ENCODE measurements at places on chromosomes 3 and 15.

- DNase-seq: no peak
Observed at GRCh38 chr3:153355559-153355958, 193.5 kb downstream of the RAP2B start.

- no peak for DNase-seq
Observed at GRCh38 chr3:189708375-189708774, 77.2 kb downstream of the TP63 start.

- DNase-seq: no peak
Observed at GRCh38 chr3:183353421-183353820, 75.0 kb downstream of the MCF2L2 start.

- no peak for DNase-seq
Observed at GRCh38 chr3:48119505-48120193, 68.6 kb downstream of the CDC25A start.

DNA sequence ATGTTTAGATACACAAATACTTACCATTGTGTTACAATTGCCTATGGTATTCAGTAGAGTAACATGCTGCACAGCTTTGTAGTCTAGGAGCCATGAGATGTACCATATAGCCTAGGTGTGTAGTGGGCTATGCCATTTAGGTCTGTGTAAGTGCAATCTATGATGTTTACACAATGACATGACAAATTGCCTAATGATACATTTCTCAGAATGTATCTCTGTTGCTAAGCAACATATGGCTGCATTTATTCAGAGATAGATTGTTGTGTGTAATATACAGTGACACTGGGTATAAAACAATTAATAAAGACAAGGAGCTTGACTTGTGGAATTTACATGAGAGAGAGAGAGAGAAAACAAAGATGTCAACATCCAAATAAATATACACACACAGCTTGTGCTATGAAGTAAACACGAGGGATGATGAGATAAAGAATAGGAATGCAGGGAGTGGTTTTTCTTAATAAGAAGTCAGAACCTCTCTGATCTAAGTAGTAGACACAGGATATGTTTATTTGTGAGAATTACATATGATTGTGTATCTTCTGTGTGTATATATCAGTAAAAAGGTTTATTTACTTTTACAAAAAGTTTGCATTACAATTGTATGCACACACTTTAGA is 110.0 kb downstream of the KCNAB1 start:
- no peak for DNase-seq

GRCh38 chr3:106823701-106824100 is 553.5 kb upstream of the CCDC54 start:
- DNase-seq: no peak

DNA sequence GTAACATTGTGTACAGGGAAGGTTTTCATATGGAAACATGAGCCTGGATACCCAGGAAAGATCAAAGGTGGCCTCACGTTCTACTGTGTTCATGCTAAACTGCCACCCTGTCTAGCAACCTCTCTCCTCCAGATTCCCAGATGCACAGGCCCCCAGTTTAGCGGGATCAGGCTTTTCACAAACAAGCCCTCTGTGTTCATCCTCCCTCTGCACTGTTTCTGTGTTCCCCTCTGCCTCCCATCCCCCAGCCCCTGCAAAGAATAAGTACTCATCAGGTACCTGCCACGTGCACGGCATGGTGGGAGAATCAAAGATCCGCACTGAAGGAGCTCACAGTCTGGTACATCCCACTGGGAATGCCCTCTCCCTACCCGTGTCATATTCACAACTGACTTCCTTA is 46.1 kb downstream of the TMEM266 start:
- no peak for DNase-seq

GRCh38 chr3:48394391-48394790 is 22.4 kb downstream of the FBXW12 start:
- DNase-seq: no peak

DNA sequence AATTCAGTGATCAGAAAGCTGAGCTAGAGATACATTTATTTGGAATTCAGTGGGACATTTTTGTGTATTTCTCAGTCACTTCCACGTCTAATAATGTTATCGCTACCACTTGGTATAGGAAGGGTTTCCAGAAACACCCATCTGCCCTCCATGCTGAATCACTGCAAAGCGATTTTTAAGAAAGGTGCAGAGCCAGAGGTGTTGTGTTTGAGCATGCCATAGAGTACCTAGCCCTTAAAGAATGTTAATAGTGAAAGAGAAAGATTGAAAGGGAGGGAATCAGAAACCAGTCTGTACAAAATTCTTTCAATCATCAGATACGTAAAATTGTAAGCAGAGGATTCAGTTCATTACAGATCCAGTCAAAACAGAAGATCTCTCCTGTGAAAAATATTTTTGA is 80.1 kb upstream of the ARL6 start:
- no peak for DNase-seq

DNA sequence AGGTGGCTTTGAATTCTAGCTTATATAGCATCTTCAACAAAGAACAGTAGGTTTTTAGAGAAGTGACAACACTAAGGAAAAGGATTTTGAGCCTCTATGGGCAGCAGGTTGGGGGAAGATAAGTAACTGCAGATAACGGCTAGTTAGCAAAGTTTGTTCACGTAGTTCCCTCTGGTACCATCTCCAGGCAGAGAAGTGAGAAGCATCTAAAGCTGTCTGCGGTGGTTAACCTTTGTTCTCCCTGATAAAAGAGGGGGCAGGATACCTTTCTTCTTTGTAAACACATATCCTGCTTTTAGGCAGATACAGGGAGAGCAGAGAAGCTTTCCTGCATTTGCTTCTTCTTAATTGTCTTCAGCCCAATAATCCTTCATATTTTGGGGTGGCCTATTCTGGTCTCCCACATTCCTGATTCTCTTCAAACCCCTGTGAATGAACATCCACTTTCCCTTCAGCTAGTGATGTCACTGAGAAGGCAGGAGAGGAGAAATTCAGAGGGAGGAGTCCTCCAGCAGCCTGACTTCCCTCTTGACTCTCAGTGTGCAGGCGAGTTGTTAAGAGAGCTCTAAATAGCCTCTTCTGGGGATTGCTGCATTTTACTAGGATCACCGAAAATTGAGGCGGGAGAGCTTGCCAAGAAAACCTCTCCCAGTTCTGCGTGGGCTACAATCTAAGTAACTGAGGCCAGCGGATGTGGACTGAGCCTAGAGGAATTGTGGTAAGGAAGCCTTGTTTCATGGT is 393.7 kb upstream of the C2CD4B start:
- no peak for DNase-seq

GRCh38 chr3:4497005-4497692 is 4.0 kb downstream of the ITPR1 start:
- DNase-seq: no peak

DNA sequence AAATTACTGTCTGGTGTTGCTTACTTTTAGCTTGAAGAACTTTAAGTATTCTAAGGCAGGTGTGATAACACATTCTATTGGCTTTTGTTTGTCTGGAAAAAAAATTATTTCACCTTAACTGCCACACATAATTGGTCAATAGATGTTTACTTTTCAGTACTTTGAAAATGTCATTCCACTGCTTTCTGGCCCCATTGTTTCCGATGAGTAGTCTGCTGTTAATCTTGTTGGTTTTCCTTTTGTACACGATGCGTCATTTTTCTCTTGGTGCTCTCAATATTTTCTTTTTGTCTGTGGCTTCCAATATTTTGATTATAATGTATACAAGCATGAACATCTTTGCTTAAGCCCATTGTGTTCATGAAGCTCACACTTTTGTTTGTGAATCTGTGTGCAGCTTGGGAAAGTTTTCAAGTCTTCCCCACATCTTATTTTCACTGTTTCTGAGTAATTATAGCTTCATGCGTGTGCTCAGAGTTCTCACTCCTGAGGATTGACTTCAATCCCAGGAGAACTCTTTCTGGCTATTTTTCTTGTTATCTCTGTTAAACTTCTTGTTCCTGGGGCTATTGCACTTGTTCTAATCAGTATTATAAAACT is 664.7 kb downstream of the IGSF11 start:
- DNase-seq: no peak

DNA sequence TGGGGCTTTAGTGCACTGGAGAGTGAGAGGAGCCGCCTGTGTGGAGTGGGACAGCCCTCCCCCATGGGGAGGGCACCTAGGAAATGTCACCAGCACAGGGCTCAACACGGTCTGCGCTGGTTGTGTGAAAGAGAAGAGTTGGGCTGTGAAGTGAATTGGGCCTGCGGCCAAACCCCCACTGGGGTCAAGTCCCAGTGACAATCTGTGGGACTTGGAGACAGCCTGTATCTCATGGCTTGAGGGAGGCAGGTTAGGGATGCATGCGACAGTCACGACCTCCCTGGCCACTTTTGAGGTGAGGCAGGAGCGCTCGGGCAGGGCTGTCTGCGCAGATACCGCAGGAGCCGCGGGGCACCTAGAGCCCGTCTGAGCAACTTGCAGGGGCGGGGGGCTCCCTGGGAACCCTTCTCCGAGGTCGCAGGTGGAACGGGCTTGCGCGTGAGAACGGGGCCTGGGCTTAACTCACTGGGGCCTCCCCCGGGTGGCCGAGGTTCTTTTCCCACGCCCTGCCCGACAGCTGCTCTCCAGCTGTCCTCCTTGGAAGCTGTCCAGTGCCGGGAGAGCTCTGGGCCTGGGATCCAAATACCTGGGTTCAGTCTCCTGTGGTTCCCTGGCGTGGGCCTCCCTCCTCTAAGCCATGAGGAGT is 77.4 kb downstream of the SNRK start:
- no peak for DNase-seq

DNA sequence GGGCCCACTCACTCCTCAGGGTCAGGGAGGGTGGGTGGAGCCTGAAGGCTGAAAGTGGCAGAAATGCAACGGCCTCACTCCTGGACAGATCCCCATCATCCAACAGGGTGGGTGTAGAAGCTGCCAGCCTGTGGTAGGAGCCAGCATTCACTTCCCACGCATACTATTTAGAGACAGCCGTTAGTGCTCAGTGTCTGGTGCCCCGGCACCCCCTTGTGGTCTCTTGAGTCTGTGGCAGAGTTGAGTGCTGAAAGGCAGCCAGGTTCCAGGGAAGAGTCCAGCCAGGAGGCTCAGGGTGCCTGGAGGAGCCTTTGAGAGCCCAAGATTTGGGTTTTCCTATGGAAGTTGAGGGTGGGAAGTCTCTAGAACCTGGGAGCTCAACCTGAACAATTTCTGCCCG is 2.1 kb upstream of the GNAT1 start:
- DNase-seq: no peak

DNA sequence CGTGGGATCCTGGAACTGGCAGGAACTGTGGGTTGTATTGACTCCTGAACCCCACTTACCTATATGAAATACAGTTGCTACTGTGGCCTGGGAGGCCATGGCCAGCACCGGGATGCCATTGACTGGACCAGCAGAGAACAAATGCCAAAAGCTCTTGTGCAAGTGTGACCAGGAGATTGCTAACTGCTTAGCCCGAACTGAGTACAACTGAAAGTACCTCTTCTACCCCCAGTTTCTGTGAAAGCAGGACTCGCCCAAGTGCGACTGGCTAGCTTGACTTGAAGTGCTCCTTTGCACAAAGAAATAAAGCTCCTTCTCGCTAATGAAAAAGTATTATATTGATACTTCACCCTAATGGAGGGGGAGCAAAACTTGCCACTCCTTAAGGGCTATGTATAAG is 101.3 kb upstream of the ATP11B start:
- no peak for DNase-seq

DNA sequence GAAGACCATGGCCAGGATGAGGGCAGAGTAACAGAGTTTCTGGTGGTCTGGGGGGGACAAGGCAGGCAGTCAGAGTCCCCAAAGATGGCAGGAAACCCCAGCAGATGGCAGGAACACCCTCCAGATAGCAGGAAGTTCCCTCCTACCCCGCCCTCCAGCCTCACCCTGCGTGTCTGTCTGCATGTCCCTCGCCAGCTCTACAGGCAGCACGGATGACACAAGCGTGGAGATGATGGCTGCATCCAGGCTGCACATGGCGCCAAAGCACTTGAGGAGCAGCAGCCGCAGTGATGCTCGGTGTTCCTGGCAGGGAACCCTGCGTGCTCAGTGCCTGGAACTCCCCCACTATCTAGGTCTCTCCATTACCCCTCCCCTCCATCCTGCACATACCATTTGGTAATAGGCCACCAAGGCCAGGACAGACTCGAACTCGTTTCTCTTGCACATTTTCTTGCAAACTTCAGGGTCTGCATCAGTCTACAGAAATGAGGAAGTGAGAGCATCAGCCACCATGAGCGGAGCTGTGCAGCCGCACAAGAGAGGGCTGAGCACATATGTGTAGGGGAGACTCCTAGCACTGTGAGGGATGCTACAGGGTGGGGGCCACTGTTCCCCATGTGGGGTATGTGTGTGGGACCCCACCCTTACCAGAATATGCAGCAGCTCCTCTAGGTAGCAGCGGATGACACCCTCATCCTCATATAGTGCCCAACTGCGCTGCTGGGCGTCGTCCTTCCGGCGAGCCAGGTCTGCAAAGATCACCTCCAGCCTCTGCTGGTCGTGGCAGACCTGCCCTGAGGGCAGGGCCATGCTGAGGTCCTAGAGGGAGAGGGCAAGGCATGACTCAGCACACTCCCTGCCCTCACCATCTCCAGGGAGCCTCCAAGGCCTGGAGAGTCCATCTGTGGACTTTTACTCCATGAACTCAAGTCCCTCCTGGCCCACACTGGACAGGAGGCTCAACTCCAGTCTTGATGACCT is 6.0 kb downstream of the NCKIPSD start:
- DNase-seq: no peak

- no peak for DNase-seq
Observed at GRCh38 chr3:190339130-190339529, 16.9 kb upstream of the CLDN1 start.

DNA sequence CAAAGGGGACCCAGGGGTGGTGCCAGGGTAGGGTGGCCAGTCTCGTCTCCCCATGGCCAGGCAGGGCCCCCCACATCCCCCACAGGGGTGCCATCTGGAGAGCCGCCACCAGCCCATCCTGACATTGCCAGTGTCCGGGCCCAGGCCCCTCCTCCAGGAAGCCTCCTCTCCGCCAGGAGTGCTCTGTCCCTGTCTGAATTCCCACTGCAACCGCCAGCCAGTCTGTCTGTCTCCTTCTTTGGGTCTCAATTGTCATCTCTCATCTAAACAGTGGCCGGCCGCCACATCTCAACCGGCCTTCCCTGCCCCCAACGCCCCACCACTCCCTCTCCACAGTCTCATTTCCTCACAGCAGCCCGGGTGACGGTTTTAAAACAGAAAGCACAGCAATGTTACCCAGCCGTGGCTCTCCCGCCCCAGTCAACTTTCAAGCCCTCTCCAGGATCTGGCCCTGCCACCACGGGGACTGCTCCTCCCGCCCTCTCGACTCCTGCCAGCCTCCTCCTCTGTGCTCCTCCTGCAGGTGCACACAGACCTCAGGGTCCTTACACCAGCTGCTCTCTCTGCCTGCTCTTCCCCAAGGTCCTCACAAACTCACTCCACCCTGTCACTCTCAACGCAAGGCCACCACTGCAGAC is 57.0 kb downstream of the IQSEC1 start:
- DNase-seq: no peak

- no peak for DNase-seq
Observed at GRCh38 chr15:90099072-90099867, 3.0 kb downstream of the IDH2 start.

GRCh38 chr15:87502173-87502572 is 754.4 kb downstream of the NTRK3 start:
- no peak for DNase-seq
